Placental epithelial cell (primary cell): ENCODE measurements at places on chromosomes 3 and 15. TPM values are rescaled to one million over a fixed set of nuclear protein-coding genes. Genes with fewer than 3 reads are reported as not detected.

Gene ARMC8
- 110 and 115 TPM in 2 replicates for total RNA-seq

Gene SH2D7
- total RNA-seq, result not detected in 2 replicates

Gene TMEM45A
- 188 and 237 TPM in 2 replicates for total RNA-seq

Gene C3orf49
- total RNA-seq, result not detected in 2 replicates

Gene NKTR
- 97.9 and 124 TPM in 2 replicates for total RNA-seq

Gene LEKR1
- 1.4 and 1.6 TPM in 2 replicates for total RNA-seq
